ENCODE measurements at places on chromosomes 4 and X.

GRCh38 chr4:34289489-34289888 lies 1954.8 kb downstream of the ARAP2 start:
- DNase-seq = no peak

DNA sequence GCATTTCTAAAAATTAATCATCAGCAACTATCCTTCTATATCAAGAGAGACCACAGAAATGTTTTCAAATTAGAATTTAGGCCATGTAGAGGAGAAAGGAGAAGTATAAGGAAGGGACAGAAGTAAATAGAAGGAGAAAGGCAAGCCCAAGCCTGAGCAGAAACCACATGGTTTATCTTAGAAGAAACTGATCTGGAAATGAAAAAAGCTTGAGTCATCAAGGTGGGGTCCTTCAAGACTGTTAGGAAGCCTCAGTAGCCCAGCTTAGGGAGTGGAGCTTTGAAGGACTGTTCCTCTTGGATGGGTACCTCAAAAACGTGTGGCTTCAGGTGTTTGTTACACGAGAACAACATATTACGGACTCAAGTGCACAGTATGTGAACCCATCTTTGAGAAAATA lies 4.5 kb downstream of the BMX start:
- no peak for DNase-seq

DNA sequence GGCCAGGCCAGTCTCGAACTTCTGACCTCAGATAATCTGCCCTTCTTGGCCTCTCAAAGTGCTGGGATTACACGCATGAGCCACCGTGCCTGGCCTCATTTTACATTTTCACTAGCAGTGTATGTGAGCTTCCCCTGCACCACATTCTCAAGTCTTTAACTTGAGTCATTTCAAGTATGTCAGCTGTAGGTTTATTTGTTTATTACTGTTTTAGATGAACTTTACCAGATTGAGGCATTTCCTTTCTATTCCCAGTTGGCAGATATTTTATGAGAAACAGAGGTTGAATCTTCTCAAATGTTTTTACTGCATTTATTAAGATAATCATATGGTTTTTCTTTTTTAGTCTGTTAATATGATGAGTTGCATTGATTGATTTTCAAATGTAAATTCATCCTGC lies 114.6 kb upstream of the SH3RF1 start:
- DNase-seq = no peak

DNA sequence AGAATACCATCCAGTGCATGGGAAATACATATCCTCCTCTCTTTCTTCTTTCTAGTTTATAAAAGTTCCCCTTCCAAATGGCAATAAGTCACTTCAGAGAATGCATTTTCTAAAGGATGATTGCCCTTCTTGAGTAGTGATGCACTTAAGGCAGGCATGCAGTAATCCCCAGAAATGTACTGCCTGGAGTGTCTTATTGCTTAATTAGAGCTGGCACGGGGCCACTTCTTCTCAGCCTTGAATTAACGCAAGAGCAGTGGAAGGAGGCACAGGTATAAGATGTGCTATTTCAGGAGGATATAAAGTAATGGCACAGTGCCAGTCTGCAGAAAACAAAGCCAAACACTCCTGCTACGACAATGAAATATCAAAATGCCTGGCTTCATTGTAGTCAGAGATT lies 371.4 kb upstream of the FAM241A start:
- DNase-seq = no peak

- DNase-seq = no peak
Measured at GRCh38 chr4:142354794-142355420, 491.2 kb downstream of the INPP4B start.

DNA sequence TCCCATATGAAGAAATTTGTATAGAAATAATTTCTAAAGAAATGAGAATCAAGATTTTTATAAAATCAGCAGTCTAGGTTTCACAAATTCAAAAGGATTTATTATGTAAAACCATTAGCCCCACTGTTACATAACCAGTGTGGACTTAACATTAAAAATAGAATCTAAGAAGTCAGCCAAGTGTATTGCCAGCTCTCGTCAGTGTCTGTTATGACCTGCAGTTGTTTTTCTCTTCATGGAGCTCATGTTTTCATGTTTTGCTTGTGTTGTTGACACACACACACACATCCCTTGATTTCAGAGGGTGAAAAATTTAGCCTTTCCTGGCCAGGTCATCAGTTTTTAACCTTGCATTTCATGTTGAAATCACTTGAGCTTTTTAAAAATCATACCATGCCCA lies 39.5 kb downstream of the USP38 start:
- DNase-seq = no peak

DNA sequence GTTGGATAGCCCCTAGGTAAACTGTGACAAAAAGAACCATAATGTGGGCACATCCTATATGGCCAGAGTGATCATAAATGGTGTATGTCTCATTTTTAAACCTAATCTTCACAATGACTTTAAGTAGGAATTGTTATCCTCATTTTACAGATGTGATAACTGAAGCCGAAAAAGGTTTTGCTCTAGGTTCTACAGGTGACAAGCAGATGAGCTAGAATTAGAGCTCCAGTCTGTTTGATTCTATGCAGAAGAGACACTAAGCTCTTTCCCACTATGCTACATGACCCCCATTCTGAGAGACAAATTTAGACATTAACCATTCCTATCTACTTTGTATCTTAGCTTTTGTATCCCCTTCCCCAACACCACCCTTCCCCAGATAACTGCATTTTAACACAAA lies 2.0 kb downstream of the AREG start:
- no peak for DNase-seq

DNA sequence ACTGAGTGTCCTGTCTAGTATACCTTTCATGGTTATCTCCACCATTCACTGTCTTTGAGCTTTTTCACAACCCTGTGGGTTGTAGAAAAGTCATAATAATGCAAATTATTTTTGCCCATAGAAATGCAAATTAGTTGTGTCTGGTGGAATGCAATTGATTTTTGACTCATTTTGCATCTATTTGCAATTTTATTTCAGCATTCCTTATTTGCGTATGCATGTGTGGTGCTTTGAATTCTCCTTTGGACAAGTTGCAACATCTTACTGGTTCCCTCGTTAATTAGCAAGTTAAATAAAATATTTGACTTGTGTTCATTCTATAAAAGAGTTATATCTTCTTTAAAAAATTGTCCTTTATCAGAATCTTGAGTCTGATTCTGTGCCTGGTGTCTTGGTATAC lies 297.3 kb upstream of the CASK start:
- DNase-seq = no peak

DNA sequence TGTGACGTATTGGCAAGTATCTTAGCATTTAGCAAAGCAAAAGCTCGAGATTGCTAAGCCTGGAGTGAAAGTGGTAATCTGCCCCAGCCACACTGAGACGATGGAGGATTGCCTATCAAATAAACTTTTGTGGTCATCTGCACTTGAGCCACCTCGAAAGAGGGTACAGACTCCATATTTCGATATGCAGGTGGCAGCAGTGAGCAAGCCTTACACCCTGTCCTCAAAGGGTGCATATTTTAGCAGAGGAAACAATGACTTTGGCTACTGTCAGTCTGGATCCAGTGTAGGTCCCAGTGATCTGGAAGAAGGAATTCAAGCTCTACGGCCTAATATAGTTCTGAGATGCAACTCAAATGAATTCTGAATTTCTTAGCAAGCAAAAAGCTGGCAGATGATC lies 153.9 kb downstream of the ATG4A start:
- DNase-seq = no peak

DNA sequence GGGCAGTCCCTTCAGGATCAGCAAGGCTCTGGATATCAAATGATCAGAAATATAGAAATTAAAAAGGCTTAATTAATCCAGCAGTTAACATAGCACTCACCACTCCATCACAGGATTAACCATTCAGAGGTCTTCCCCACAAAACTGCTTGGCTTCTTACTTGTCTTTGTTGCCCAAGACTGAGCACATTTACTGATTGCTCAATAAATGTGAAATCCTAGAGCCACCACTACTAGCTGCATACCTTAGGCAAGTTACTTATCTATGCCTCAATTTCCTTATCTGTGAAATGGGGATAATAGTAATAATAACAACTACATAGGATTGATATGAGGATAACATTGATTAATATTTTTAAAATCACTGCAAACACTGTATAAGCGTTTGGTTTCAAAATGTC lies 124.2 kb downstream of the ARHGAP6 start:
- no peak for DNase-seq

GRCh38 chr4:40264995-40265909 lies 68.4 kb downstream of the RHOH start:
- no peak for DNase-seq

- no peak for DNase-seq
Measured at GRCh38 chr4:174926958-174927357, 8.8 kb downstream of the ADAM29 start.

- DNase-seq = no peak
Measured at GRCh38 chr4:118879409-118879808, 9.2 kb upstream of the SYNPO2 start.

- no peak for DNase-seq
Measured at GRCh38 chr4:14887842-14888433, 114.3 kb upstream of the CPEB2 start.

GRCh38 chr4:102610476-102610875 lies 109.3 kb downstream of the NFKB1 start:
- DNase-seq = no peak

- DNase-seq = peak; percentile 16
Measured at GRCh38 chrX:148500423-148501385, at the start of gene AFF2. AFF2 (plus strand) TSS chrX:148500617; CDS start chrX:148501098, 481 bp downstream.

DNA sequence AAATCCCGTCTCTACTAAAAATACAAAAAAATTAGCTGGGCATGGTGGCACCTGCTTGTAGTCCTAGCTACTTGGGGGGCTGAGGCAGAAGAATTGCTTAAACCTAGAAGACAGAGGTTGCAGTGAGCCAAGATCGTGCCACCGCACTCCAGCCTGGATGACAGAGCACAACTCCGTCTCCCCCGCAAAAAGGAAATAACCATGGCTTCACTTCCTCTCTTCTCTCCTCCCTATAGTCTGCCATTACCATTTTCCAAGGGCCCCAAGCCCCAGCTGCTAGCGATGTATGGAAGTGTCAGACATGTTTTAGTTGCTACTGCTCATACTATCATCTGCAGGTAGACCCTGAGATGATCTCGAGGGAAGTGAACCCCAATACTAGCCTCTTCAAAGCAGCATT lies 177.3 kb upstream of the FAM9B start:
- no peak for DNase-seq

DNA sequence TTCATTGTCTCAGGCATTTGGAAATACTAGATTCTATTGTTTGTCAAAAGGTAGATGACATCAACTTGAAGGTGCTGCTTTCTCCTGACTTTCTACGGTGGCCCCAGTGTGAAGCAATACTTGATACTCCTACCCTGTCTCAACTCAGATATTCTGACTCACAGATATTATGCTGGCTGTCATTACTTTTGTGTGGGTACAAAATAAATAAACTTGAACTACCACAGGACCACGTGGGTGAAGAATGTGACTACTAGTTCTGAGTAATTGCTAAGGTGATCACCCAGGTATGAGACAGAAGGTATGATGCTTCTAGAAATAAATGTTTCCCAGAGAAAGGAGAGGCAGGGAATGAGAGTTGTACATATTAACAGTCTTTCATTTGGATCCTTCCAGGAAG lies 275.3 kb upstream of the SPOCK3 start:
- DNase-seq = no peak

- no peak for DNase-seq
Measured at GRCh38 chr4:84597450-84597849, 14.5 kb downstream of the CDS1 start.

GRCh38 chrX:95156566-95156965 lies 1482.6 kb downstream of the FAM133A start:
- no peak for DNase-seq

GRCh38 chr4:152100379-152101201 lies 339.8 kb upstream of the GATB start:
- DNase-seq = no peak

GRCh38 chrX:45445745-45446412 lies 245.2 kb upstream of the DIPK2B start:
- DNase-seq = no peak

DNA sequence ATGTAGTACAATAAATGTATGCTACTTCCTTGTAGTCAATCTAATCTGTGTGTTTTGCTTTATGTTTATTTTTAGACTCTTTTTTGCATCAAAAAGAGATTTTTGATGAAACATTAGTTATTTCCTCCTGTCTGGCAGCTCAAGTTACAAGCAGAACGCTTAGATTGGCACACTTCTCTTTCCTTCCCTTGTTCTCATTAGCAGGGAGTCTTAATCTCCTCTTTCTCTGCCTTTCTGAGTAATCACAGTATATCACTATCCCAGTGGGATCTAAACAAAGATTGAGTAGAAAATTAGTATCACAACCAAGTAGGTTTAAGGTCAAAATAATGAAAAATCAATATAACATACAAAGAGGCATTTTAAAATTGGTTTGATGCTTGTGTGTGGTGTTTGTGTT lies 1192.6 kb downstream of the C4orf33 start:
- DNase-seq = no peak

- DNase-seq = no peak
Measured at GRCh38 chr4:170805352-170805751, 715.6 kb upstream of the AADAT start.

DNA sequence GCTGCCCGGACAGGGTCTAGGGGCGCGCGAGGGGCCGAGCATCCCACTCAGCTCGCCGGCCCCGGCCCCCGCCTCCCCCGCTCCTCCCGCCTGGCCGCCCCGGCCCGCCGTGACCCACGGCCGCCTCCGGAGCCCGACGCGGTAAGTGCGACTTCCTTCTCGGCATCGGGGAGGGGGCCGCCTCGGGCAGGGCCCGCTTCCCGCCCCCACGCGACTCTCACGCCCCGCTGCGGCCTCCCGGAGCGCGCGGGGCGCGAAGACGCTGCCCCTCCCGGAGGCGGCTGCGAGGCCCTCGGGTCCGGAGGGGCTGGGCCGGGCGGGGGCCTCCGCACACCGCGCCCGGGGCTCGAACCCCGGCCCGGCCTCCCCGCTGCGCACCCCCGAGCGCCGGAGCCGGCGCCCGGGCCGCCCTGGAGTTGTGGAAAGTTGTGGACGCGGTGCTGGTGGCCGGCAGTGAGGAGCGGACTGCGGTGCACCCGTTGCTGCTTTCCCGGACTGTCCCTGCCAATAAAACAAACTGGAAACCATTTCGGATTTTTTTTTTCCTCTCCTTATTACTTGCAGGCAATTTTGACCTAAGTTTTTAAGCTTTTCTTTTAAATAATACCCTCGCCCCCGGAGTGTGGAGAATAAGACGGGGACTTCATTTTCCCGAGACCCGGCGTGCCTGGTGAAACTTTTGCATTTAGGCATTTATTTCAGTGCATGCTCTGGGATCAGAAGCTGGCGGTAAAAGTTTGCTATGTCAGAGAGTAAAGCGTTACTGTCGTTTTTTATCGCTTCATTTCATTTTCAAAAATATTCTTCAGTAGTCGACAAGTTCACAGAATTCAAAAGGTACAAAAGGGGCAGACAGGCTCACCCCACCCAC lies 13.0 kb upstream of the TMEM156 start:
- no peak for DNase-seq

All from NCI-H1930 (cell line).